ENCODE measurements at places on chromosomes 7 and 10. TPM values are rescaled to one million over a fixed set of nuclear protein-coding genes. Genes with fewer than 3 reads are reported as not detected.

The ZNF853 gene
- 17.6 TPM for polyA plus RNA-seq

The TMEM140 gene
- polyA plus RNA-seq, result 0.10 TPM

The ACTA2 gene
- polyA plus RNA-seq, result 130 TPM

The VSIR gene
- polyA plus RNA-seq, result 11.3 TPM

The CC2D2B gene
- not detected for polyA plus RNA-seq

The GDF10 gene
- polyA plus RNA-seq, result not detected

The CPN1 gene
- not detected for polyA plus RNA-seq

The XRCC2 gene
- polyA plus RNA-seq, result 3.4 TPM

The LRRC17 gene
- 138 TPM for polyA plus RNA-seq

The CXCL12 gene
- 4.7 TPM for polyA plus RNA-seq

The GPR26 gene
- not detected for polyA plus RNA-seq

The LDB3 gene
- polyA plus RNA-seq, result 0.48 TPM

The GOLGA7B gene
- polyA plus RNA-seq, result 0.03 TPM

The GHRHR gene
- not detected for polyA plus RNA-seq

The RADIL gene
- 4.3 TPM for polyA plus RNA-seq

The CSTF2T gene
- polyA plus RNA-seq, result 4.6 TPM

The CHN2 gene
- 0.02 TPM for polyA plus RNA-seq

The C10orf105 gene
- polyA plus RNA-seq, result not detected

The AP1S1 gene
- 704 TPM for polyA plus RNA-seq

The MRM2 gene
- 34.8 TPM for polyA plus RNA-seq

The OR9A2 gene
- not detected for polyA plus RNA-seq

The MAT1A gene
- 0.03 TPM for polyA plus RNA-seq

The CPEB3 gene
- polyA plus RNA-seq, result 0.36 TPM

The MCM10 gene
- polyA plus RNA-seq, result 5.1 TPM

The NEUROD6 gene
- polyA plus RNA-seq, result not detected

The MINDY4 gene
- polyA plus RNA-seq, result 1.8 TPM

The ICA1 gene
- polyA plus RNA-seq, result 2.4 TPM

The EBF3 gene
- polyA plus RNA-seq, result not detected

The PNLIPRP1 gene
- polyA plus RNA-seq, result not detected

The VPS37D gene
- polyA plus RNA-seq, result 5.7 TPM

Data from SK-N-SH (cell line).